ENCODE measurements at places on chromosomes 5 and 9. TPM values are rescaled to one million over a fixed set of nuclear protein-coding genes. Genes with fewer than 3 reads are reported as not detected.

Gene PALM2AKAP2
- 24.5 TPM for total RNA-seq

Gene STKLD1
- 0.32 TPM for total RNA-seq

Gene GFI1B
- total RNA-seq: 0.32 TPM

Gene PCDHA1
- under 0.01 TPM for total RNA-seq

Gene OR1J2
- 0.32 TPM for total RNA-seq

Gene CAPSL
- total RNA-seq: 0.43 TPM

Gene GADD45G
- total RNA-seq: 0.64 TPM

Gene PLAC8L1
- total RNA-seq: not detected

Gene PCDHGA4
- total RNA-seq: 7.3 TPM

Gene CER1
- not detected for total RNA-seq
